ENCODE measurements at places on chromosomes 5 and 9. TPM values are rescaled to one million over a fixed set of nuclear protein-coding genes. Genes with fewer than 3 reads are reported as not detected.

PCDHGA6 gene
- 1.9 TPM for total RNA-seq

TRPM3 gene
- total RNA-seq, result under 0.01 TPM

HACD4 gene
- total RNA-seq, result 18.9 TPM

CCNO gene
- total RNA-seq, result under 0.01 TPM

CYSRT1 gene
- total RNA-seq, result 0.27 TPM

KCNV2 gene
- under 0.01 TPM for total RNA-seq

CCIN gene
- total RNA-seq, result 1.3 TPM

Data from hematopoietic multipotent progenitor cell (in vitro differentiated cells).